ENCODE measurements at places on chromosomes 12 and 14.

DNA sequence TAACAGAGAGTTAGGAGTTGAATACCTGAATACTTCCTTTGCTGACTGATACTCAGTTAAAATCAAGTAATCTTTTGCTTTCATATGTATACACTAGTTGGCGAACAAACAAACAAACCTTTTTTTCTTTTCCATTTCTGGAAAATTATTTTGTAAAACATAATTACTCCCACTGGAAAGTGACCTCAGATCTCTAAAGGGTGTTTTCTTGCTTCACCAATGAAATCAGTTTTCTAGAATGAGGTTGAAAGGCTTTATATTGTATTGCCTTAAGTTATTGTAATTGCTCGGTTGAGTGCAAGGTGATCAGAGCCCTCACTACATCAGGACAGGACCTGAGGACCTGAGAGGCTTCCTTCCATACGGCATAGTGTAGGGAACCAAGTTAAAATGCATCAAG is at the start of gene OR4K1:
Gene OR4K1 (plus strand): TSS at position 301 of the 400 bp plus-strand sequence. CDS start 4,750 bp downstream, outside the sequence.
- no peak for DNase-seq

GRCh38 chr14:23094666-23095195 is at the start of gene ACIN1:
Gene ACIN1, minus strand, starts transcription at chr14:23095136. Its CDS starts 24 bp downstream, at chr14:23095112.
- peak; percentile 49 for DNase-seq

GRCh38 chr12:19301223-19301622 is 138.1 kb upstream of the AEBP2 start:
- no peak for DNase-seq

DNA sequence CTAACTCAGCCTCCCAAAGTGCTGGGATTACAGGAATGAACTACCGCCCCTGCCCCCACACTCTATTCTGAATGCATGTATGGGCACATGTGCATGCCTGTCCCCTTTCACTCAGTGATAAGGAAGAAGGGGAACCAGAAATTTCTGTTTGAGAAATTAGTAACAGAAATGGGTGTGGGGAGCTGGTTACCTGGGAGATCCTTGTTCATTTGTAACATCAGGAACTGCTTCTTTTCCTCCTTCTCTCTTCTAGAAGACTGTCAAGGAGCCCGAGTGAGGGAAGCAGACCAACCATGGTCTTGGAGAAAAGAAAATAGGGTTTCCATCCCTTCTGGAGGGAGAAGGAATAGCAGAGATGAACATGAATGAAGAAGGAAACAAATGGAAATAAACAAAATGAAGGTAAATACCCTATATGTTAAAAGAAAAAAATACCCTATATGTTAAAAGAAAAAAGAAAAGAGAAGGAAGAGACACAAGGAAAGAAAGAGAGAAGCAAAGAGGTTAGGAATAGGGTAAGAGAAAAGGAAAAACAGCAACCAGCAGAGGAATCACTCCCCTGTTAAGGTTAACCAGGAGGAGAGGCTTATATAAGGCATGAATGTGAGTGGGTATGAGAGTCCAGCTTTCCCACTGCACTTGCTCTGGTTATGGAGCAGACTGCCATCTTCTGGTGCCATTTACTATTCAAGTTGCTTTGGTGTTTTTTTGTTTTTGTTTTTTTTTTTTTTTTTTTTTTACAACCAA is 3.3 kb downstream of the PPP1R3E start:
- no peak for DNase-seq

DNA sequence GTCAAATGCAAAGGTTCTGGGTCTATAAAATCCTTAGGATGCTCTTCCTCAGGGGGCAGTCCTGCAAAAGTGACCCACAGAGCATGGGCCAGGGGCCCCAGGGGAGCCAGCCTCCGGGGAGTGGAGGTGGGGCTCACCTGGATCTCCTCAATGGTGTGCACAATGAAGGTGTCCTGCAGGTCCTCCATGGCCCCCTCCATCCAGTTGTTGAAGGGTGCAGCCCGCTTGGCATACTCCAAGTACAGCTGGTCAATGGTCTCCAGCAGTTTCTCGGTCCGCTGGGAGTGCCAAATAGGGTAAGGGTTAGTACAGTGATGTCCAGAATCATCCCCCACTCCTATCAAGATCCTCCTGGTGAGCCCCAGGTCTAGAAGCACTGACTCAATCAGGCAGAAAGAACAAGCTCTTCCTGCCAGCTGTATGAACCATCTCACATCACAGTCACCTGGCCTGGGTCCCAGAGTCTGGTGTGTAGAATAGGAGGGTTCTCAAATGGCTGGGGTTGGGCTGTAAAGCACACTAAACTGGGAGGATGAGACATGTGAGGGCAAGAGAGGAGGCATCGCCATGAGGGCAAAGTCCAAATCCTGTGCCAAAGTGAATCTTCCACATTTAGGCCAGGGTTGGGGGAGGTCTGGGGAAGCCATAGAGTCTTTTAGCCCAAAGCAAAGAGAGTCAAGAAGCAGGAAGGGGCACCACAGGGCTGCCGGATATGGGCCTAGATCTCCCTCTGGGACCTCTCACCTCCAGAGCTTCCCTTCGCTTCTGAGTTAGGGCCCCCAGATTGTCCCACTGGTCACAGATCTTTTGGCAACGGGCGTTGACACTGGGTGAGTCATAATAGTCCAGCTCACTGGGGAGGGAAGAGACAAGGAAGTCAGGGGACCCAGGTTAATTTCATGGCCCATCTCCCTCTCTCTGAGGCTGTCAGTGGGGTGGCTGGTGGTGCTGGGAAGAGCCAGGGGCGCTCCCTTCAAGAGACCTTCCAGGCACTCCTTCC is 91.5 kb upstream of the ZFP36L1 start:
- DNase-seq: no peak

- no peak for DNase-seq
Measured at GRCh38 chr12:26042645-26043044, 82.2 kb downstream of the BHLHE41 start.

DNA sequence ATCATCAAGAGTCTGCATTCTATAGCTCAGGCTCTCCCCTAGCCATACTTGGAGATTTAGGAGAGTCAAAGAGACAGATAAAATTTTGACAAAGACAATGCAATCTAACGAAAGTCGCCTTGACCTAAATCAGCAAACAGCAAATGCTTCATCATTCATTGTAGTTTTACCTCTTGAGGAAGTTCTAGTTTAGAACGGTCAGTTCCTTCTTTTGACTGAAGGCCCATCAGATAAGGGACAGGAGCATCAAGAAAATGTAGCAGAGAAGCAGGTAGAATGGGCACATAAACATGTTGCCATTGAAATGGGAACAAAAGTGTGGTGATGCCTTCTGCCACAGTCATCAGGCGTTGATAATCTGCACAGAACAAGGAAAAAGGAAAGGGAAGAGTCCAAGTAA is 130.9 kb downstream of the DENND5B start:
- no peak for DNase-seq

GRCh38 chr14:100201701-100202100 is 37.2 kb upstream of the YY1 start:
- no peak for DNase-seq

DNA sequence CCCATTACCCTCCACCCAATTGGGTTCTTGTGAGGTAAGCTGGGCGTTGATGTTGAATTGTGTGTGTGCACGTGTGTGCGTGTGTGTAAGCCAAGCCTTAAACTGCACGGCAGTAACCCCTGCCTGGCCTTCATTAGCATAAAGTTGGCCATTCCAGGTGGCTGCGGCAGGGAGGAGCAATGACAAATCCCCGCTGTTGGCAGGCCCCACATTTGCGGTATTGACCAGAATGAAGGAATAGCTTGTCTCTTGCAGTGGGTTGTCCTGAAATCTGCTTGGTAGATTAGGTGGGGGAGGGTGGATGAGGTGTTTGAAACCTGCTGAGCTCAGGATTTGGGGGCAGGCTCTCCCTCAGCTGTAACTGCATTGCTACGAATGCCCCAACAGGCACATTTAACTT is 7.3 kb downstream of the VSX2 start:
- no peak for DNase-seq

GRCh38 chr12:130281153-130281799 is 56.4 kb upstream of the PIWIL1 start:
- no peak for DNase-seq

DNA sequence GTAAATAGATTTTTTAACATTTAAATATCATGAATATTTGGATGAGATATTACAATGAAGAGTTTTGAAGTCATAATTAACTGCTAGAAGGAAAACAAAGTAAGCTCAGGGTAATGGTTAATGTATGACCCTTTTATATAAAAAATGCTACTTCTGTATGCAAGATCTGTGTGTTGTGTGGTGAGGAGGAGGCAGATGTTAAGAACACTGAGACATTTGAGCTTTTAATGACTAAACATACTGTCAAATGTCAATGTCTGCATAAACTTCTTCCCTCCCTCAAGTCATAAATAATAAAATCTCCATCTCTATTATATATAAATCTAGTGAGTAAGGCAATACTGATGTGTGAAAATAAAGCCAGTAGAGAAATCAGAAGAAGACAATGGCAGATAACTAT is 1.4 kb downstream of the TPH2 start:
- DNase-seq: no peak

GRCh38 chr12:124722878-124723277 is 140.8 kb downstream of the SCARB1 start:
- DNase-seq: no peak

GRCh38 chr12:110531741-110532333 is 29.7 kb downstream of the RAD9B start:
- no peak for DNase-seq

GRCh38 chr14:25111061-25111601 is 61.2 kb upstream of the STXBP6 start:
- no peak for DNase-seq

DNA sequence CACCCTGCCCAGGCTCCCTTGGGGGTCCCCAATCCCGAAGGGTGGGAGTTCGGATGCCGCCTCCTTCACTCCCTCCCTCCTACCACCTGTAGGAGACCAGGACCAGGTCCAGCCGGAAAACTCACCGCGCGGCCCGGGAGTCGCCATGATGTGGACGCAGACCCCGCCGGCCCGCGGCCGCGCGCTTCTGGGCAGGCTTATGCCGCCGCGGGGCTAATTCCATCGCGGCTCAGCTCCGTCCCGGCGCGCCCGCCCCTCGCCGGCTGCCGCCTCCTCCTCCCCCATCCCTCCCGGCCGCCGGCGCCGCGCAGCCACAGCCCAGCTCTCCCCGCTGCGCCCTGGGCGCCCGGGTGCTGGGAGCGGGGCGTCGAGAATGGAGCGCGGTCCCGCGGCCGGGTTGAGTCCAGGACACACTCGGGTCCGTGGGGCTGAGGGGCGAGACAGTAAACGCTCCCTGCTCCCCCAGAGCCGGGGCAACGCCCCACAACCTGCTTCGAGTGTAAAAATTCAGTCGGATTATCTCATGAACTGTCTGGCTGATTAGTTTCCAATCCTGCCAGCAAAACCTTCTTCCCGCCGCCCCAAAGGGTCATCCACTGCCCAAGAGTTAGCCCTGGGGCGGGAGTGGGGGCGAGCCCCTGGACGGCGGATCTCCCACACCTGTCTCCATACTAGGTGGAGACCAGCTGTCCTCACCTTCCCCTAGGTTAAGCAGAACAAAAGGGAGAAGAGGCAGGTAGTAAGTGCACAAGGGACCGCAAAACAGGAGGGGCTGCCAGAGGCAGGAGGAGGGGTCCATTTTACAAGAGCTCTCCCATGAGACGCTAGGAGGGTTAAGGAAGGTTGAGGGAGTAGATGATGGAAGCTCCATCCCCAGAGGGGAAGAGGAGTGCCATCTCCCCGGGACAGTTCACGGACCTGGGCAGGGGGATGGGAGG is at the start of gene ANO2:
Gene ANO2 (minus strand): TSS at position 189 of the 938 bp plus-strand sequence. CDS start 42 bp downstream, at position 147.
- no peak for DNase-seq

DNA sequence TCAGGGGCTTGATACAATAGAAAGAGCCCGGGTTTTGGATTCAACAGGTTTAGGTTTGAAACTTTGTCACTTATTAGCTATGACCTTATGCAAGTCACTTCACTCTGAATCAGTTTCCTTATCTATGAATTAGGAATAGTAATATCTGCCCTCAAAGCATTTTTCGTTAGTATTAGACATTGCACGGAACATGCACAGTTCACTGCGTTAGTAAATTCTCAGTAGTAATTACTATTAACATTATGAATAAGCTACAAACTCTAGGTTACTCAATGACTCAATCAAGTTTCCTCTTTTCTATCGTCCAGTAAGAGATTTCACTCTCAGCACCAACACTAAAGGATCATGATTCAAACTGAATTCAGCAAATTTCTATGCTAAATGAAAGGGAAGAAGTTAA is 150.3 kb downstream of the CEP83 start:
- DNase-seq: no peak

- DNase-seq: peak; percentile 59
Measured at GRCh38 chr12:107092669-107093416, 506 bp downstream of the CRY1 start.

DNA sequence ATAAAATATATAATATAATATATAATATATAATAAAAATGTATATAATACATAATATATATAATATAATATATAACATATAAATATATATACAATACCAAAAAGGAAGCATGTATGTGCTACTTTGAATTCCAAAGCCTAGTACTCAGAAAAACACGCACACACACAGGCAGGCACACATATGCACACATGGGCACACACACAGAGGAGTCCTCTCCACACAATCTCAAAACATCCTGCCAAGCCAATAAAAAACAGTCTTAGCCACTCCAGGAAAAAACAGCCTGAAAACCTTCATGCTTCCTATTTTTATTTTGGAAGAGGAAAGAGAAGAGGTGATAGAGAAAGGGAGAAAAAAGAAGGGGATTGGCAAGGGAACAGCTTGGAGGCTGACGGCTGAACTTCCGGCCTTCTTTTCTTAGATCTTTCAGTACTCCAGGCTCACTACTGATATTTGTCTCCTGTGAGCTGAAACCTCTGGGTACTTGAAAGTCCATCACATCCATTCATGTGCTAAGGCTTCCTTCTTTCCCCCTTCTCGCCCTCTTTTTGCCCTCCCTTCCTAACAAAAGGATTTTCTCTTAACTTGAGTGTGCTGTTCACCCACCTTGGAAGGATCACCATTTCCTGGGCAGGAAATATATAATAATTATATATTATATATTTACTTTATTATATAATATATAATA is 394.2 kb downstream of the NUAK1 start:
- DNase-seq: no peak

- no peak for DNase-seq
Measured at GRCh38 chr14:32077081-32078022, at the start of gene ARHGAP5. Gene ARHGAP5, plus strand, starts transcription at chr14:32077304. Its CDS starts 13,366 bp downstream, at chr14:32090670.

GRCh38 chr12:1613860-1614259 is 15.2 kb upstream of the WNT5B start:
- DNase-seq: no peak

GRCh38 chr12:54373649-54374561 is 9.6 kb upstream of the GPR84 start:
- DNase-seq: no peak

DNA sequence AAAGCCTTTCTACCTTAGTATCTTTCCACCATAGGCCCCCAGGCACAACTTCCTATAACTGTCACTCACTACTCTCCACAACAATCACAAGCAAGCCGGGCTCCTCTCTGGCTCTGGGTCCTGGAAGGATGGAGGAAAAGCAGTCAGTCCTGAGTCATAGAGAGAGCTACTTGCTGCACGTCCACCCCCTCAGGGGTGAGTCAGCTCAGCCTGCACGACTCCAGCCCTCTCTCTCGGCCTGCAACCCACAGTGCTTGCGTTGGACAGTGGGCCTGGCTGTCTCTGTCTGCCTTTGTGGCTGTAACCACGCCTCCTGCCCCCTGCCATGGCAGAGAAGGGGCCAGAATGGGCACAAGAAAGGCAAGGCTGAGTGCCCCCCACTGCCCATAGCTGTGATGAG is 154.1 kb upstream of the FKBP4 start:
- DNase-seq: no peak

GRCh38 chr12:56084958-56085543 is 5.1 kb downstream of the ERBB3 start:
- DNase-seq: no peak

- no peak for DNase-seq
Measured at GRCh38 chr12:25970916-25971653, 12.6 kb downstream of the RASSF8 start.

- DNase-seq: no peak
Measured at GRCh38 chr14:54310151-54310850, 86.5 kb upstream of the CDKN3 start.

GRCh38 chr14:88208858-88209257 is 114.2 kb downstream of the KCNK10 start:
- no peak for DNase-seq

Data from stimulated activated CD8-positive, alpha-beta memory T cell treated with anti-CD3 and anti-CD28 coated beads, Interleukin-15, amount 100 ng/mL, for 1 hour (primary cell).